Trophoblast cell (in vitro differentiated cells and primary cell): ENCODE measurements at places on chromosomes 2 and 18.
A peak's percentile ranks its signal among the peaks of the same experiment; 100 is the strongest.

DNA sequence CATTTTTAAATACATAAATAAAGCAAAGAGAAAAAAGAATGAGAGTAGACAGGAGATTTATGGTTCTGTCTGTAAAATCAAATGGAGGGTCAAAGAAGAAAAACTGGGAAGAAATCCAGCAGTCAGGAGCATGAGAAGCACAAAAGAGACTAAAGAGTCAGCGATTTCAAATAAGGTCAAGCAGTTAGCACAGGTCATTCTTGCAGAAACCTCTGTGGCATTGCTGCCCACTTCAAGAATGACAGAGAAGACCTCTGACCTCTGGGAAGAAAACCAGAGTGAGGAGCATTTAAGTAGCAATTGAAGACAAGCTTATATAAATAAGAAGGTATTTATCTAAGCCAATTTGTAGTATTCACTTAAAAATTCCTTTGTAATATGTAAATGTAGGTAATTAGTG lies 172.0 kb upstream of the SPOPL start:
- peaks cover 2% of the 10 kb centered on the region for H3K4me1 ChIP-seq
- no peak overlapping the region for H3K4me3 ChIP-seq
- DNase-seq, result no peak
- H3K36me3 ChIP-seq, result no peaks in the 10 kb centered on the region

DNA sequence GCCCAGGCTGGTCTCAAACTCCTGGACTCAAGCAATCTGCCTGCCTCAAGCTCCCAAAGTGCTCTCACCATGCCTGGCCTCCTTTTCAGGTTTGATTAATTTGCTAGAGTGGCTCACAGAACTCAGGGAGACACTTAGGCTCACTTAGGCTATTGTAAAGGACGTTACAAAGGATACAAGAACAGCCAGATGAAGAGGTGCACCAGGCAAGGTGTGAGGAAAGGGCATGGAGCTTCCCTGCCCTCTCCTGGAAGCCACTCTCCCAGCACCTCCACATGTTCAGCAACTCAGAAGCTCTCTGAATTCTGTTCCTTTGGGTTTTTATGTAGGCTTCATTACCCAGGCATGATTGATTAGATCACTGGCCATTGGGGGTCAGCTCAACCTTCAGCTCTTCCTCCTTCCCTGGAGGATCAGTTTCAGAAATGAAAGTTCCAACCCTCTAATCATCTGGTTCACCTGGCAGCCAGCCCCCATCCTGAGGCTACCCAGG lies 78.7 kb upstream of the RGPD5 start:
- no peak for DNase-seq
- no peak overlapping the region for H3K4me3 ChIP-seq
- peaks cover 7% of the 10 kb centered on the region for H3K4me1 ChIP-seq

- H3K36me3 ChIP-seq, result no peaks in the 10 kb centered on the region
- no peak overlapping the region for H3K4me3 ChIP-seq
Measured at GRCh38 chr2:222592176-222592575, 63.7 kb downstream of the FARSB start.

DNA sequence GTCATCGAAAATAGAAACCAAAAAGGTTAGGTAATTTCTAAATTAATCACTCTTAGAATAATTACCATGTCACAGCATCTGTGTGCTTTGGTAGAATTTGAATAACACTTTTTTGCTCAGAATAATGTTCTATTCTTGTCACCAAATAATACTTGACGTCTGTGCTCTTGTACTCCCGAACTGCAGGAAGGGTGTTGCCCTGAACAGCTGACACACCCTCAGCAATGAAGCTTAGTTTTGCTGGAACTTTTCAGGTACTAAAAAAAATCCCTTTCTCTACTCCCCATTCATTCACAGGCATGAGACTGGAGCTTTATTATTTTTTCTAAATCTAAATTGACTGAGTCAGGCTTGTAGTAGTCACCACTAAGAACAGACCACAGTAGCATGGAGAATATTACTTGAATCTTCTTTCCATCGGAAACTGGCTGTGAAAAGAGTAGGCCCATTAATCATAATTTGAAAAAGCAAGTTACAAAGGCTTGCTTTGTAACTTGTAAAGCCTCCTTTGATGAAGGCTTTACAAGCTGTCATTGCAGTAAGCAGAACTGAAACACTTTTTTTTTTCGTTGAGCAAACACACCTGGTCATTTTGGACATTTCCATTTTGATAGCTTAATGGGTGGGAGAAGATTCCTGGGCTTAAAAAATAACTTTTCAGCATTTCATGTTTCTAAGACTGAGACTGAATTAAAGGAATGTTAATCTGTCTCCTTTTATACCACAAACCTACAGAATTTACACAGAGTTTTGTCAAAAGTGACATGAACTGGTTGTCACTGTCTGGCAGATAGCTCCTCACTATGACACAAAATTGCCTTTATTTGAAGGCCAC lies 70.3 kb upstream of the PELI1 start:
- no peak overlapping the region for H3K27ac ChIP-seq
- no peak for DNase-seq
- H3K4me1 ChIP-seq, result peaks cover 3% of the 10 kb centered on the region
- no peaks in the 10 kb centered on the region for H3K36me3 ChIP-seq

DNA sequence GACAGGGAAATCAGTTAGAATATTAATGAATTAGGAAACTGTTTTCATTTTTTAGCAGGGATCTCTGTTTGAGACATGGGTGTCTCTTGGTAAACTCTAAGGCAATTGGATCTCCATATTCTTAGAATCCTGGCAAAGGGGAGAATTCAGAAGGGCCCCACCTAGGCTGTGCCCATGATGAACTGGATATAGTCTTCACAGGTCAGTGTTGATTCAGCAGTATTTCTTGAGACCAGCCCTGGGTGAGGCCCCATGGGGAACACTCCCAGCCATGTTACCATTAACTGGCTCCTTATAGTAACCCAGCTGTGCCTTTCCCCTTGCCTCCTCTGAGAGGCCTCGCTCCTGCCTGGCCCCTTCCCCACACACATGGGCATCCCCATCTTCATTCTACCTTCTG lies 76.7 kb downstream of the TCF7L1 start:
- H3K36me3 ChIP-seq, result no peaks in the 10 kb centered on the region
- H3K27me3 ChIP-seq, result no peaks in the 10 kb centered on the region
- H3K4me3 ChIP-seq, result no peak overlapping the region
- no peaks in the 10 kb centered on the region for H3K4me1 ChIP-seq
- no peak for DNase-seq

GRCh38 chr18:7856733-7857132 lies 289.6 kb downstream of the PTPRM start:
- peak overlapping the region; percentile 38 for H3K27ac ChIP-seq
- H3K4me1 ChIP-seq, result peaks cover 5% of the 10 kb centered on the region
- no peak overlapping the region for H3K4me3 ChIP-seq
- H3K27me3 ChIP-seq, result no peaks in the 10 kb centered on the region
